ENCODE measurements at places on chromosomes 16 and 17.

GRCh38 chr16:279531-279930 is 860 bp upstream of the ARHGDIG start:
- DNase-seq = no peak

- DNase-seq = no peak
Observed at GRCh38 chr17:68718465-68718864, 117.3 kb upstream of the FAM20A start.

GRCh38 chr17:37220607-37220953 is 155.2 kb upstream of the C17orf78 start:
- no peak for DNase-seq

DNA sequence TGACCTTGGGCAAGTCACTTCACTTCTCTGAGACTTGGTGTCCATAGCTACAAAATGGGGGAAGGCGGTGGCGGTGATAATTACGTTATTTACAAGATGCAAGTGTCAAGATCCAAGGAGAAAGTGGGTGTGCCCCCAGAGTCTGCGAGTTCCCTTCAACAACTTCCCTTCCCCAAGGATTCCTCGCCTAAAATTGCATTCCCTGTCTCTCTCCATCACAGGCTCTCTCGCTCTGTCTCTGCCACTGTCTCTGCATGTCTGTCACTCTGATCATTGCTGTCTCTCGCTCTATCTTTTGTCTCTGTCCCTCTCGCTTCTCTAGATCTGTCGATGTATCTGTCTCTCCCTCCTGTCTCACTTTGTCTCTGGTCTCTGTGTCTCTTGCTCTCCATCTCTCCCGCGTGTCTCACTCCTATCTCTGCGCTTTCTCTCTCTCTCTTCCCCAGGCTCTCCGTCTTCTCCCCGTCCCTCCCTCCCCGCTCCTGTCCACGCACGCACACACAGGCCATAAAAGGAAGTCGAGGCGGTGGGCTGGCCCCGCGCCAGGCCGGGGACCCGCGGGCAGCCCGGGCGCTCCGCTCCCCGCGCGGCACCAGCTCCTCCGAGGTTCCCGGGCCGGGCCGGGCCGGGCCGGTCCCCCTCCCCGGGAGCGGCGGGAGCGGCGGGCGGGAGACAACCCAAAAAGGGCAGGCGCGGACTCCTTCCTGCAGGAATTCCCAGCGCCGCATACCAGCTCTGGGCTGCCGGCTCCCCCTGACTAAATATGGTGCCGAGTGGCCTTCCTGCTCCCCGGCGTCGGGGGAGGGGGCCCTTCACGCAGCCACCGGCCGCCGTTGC is 1.1 kb upstream of the MYH11 start:
- DNase-seq = no peak

DNA sequence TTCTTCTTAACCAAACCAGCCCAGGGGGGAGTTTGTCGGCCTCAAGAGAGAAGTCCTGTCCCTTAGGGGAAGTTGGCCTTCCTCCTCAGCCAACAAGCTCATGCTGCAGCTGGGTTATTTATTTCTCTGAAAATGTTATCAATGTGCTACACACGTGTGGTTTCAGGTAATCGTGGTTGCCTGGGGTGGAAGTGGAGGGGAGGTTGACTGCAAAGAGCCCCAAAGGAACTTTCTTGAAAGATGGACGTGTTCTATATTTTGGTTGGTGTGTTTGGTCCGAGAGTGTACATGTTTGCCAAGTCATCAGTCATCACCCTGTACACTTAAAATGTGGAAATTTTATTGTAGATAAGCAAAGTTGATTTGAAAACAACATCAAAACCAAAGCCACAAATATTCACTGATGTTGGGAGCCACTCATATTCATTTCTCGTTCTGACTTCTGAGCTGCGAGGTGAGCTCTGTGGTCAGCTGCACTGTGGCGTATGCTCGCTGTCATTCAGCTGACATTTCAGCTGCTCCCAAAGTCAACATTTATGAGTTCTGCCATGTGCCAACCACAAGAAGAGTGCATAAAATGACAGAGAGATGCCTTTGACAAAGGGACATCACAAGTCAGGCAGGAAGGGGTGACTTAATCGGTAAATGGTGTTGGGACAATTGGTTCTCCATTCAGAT is 26.5 kb upstream of the ADGRG1 start:
- no peak for DNase-seq

- DNase-seq = no peak
Observed at GRCh38 chr17:39651923-39652586, 13.1 kb upstream of the TCAP start.

GRCh38 chr16:66964049-66964448 is 3.0 kb downstream of the CES3 start:
- no peak for DNase-seq

DNA sequence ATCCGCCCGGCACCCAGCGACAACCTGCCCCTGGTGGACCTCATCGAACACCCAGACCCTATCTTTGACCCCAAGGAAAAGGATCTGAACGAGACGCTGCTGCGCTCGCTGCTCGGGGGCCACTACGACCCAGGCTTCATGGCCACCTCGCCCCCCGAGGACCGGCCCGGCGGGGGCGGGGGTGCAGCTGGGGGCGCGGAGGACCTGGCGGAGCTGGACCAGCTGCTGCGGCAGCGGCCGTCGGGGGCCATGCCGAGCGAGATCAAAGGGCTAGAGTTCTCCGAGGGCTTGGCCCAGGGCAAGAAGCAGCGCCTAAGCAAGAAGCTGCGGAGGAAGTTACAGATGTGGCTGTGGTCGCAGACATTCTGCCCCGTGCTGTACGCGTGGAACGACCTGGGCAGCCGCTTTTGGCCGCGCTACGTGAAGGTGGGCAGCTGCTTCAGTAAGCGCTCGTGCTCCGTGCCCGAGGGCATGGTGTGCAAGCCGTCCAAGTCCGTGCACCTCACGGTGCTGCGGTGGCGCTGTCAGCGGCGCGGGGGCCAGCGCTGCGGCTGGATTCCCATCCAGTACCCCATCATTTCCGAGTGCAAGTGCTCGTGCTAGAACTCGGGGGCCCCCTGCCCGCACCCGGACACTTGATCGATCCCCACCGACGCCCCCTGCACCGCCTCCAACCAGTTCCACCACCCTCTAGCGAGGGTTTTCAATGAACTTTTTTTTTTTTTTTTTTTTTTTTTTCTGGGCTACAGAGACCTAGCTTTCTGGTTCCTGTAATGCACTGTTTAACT is 1.0 kb downstream of the NOG start:
- no peak for DNase-seq

DNA sequence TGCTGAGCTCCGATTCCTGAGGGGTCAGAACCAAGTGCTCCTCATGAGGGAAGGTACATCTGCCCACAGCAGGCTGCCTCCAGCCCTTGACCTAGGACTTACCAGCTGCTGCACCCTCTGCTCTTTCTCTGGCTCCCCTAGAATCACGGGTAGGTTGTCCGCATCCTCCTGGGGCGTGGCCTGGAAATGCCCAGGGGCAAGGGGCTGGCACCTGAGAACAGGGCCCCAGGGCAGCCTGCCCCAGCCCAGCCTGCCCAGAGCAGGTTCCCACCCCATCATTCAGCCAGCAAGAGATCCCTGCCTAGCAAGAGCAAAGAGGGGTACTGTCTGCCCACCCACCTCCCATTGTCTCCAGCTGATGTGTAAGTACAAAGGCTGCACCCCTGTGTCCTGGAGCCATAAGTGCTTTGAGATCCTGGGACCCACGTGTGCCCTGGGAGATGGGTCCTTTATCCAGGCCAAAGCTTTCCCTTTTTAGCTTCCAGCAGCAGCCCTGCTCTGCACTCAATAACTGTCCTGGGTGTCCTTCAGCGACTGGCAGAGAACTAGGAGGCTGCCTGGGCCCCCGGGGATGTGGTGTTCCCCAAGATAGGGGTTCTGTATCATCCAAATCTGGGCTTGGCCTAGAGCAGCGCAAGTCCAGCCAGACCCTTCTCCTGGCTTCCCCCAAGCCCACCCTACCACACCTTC is 5.1 kb downstream of the TSPOAP1 start:
- DNase-seq = no peak

- DNase-seq = no peak
Observed at GRCh38 chr17:77203846-77204245, 63.1 kb downstream of the SEC14L1 start.

- DNase-seq = no peak
Observed at GRCh38 chr16:30509081-30509765, 17.1 kb downstream of the ZNF768 start.

GRCh38 chr17:48639982-48640857 is 14.1 kb upstream of the HOXB9 start:
- DNase-seq = no peak

DNA sequence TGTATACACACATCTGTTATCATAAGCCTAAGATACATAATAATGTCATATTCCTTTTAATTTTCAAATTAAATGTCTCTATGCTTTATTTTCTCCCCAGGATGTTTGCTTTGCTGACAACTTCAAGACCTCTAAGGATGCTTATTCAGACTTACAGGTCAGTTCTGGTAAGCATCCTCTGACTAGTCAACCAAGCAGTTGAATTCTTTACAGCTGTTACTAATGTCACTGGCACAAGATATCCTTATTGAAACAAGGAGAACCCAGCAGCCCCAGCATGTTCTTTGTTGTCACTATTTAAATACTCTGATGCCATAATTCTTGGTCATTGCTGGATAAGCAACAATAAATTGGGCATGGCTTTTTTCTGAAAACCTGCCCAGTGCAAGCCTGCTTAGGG is 232.3 kb upstream of the PMFBP1 start:
- DNase-seq = peak; percentile 14

- no peak for DNase-seq
Observed at GRCh38 chr16:59042301-59042700, 308.2 kb upstream of the GOT2 start.

GRCh38 chr16:23288209-23288608 is 13.9 kb upstream of the SCNN1B start:
- DNase-seq = no peak

- no peak for DNase-seq
Observed at GRCh38 chr16:78005881-78006280, 16.5 kb upstream of the CLEC3A start.

- DNase-seq = no peak
Observed at GRCh38 chr16:78744796-78745107, 645.3 kb downstream of the WWOX start.

GRCh38 chr16:69520800-69521602 is 44.8 kb upstream of the NFAT5 start:
- no peak for DNase-seq

Measured in non-pigmented ciliary epithelial cell (primary cell).